ENCODE measurements at places on chromosomes 1 and 21.

DNA sequence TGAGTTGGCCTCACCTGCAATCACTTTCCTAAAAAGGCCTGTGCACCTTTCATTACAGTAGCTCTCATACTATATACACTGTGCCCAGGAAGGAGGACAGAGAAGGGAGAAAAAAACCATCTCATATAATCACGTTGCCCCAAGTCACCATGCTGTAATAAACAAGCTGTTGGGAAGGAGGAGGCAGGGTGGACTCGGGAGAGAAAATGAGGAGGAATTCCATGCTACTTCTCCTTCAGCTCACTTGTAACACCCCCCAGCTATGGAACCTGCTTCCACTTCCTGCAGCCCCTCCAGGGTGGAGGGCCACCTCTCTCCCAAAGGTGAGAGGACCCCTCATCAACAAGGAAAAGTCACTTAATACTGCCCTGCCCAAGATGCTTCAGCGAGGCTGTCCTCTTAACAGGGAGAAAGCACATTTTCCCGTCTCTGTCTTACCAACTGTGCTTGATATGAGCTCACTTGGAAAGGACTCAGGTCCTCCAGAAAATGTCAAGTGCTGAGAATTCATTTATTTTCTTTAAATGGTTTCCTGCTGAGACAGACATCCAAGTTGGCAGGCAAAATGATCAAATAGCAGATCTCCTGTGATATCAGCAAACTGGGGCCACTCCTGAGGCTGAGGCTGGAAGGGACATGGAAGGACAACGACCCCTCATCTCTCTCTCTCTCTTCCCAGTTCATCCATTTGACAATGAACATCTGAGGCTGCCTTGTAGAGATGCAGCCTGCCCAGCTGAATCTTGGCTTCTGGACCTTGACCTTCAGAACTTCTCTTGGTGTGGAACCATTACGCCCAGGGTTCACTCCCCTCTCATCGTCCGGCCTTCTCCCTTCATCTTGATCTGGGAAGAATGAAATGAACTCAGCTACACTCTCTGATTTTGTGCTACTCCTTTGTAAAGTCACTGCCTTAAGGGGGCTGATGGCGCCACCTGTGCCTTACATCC is 54.0 kb downstream of the CAPN9 start:
- DNase-seq, result no peak

DNA sequence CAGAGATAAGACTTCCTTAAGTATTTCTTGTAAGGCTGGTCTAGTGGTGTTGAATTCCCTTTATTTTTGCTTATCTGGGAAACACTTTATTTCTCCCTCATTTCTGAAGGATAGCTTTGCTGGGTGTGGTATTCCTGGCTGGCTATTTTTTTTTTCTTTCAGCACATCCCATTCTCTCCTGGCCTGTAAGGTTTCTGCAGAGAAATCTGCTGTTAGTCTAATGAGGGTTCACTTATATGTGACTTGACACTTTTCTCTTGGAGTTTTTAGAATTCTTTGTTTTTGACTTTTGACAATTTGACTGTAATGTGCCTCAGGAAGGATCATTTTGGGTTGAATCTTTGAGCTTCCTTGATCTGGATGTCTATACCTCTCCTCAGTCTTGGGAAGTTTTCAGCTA is 61.5 kb downstream of the DIPK1A start:
- DNase-seq, result no peak

- no peak for DNase-seq
Measured at GRCh38 chr1:56180520-56181190, 398.7 kb downstream of the PLPP3 start.

- no peak for DNase-seq
Measured at GRCh38 chr1:179870870-179871269, 6.7 kb downstream of the TOR1AIP2 start.

GRCh38 chr1:59183749-59184317 is 113.1 kb upstream of the FGGY start:
- no peak for DNase-seq

DNA sequence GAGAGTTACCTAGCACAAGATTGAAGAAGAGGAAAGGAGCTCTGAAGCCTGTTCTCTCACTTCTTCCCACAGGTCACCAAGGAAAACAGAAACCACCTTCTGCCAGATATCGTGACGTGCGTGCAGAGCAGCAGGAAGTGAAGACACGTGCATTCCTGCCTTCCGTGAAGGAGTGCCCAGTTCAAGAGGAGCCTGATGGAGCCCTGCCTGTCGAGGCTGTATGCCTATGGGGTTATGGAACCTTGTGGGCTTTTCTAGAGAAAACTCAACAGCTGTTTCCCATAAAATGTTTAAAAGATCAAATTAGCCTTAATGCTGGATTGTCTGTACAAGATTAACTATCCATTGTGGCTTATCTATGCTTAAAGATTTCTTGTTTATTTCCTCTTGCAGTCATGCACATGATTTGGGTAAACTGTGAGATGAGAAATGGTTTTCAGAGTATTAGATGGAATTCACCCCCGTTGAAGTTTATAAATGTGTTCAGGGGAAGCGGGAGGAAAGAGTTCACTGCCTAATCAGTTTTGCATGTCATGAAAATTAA is 27.8 kb downstream of the NTPCR start:
- peak; percentile 20 for DNase-seq

DNA sequence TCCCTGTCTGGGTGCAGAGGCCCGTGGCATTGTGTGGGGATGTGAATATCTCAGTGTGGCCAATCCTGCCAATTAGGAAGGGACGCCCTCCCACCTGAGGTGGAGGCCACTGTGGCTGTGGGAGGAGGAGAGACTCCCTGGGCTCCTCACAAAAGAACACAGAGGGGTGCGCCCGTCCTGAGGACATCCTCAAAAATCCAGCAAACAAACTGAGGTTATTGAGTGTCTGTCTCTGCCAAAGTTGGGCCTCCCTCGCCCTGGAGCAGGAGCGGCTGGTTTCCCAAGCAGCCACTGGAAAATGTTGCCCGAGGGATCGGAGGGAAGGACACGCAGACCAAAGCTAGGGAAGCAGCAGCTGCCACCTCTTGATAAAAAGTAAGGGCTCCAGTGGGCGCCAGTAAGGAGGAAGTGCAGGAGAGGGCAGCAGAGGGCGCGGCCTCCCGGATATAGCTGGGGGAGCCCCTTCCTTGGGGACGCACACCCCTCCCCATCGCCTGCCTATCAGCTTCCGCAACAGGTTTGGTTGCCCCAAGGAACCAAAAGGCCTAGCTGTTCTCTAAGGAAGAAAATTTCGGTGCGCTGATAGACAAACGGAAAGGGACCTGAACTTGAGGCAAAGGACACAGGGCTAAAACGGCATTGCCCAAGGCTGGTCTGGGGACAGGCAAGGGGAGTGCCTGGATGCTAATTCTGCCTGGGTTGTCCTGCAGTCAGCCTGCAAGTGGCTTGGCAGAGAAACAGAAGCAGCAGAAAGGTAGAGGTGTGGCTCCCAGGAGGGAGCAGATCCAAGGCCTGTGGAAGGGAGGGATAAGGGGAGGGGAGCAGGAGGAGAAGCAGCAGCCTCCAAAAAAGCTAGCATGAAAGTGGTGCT is 1.7 kb upstream of the GRIK3 start:
- no peak for DNase-seq

DNA sequence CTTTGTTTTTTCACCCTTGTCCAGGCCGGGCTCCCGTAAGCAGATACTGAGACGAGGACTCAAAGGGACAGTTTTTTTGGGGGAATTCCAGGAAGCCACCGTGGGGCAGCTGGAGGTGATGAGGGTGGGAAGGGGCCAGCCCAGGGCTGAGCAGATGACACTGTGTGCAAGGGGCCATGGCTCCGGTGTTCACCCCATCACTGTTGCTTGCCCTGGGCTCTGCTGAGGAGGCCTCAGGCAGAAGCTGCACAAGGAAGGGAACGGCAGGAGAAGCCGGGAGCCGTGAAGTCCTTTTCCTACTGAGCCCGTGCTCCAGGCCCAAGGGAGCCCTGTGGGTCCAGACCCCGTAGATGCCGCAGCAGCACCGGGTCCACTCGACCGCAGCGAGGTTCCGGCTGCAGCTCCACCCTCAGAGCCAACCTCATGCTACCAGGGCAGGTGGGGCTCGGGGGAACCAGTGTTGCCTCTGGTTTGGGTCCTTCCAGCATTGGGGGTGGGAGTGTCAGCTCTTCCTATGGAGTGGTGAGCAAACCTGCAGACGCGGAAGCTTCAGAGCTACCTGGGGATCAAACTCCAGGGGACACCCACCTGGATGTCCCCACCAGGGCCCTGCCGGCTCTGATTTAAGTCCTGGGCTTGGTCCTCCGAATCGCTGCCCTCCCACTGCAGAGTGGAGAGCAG is 4.3 kb upstream of the CALML6 start:
- DNase-seq, result no peak

- DNase-seq, result no peak
Measured at GRCh38 chr1:53023546-53023945, 38.5 kb upstream of the PODN start.

DNA sequence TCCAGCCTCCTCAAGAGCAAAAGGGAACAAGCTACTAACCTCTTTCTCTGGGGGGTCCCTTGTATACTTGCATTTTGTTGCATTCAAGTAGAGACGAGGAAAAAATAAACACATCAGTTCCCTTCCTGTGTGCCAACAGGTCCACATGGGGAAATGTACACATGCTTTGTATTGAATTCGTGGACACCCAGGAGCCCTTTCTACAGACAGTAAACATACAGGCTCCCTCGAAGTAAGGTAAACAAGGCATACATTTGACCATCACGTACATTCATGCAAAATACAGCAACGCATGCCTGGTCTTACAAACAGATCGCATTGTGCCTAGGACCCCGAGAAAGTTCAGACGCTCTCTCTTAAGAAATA is 1.1 kb downstream of the KCND3 start:
- no peak for DNase-seq

DNA sequence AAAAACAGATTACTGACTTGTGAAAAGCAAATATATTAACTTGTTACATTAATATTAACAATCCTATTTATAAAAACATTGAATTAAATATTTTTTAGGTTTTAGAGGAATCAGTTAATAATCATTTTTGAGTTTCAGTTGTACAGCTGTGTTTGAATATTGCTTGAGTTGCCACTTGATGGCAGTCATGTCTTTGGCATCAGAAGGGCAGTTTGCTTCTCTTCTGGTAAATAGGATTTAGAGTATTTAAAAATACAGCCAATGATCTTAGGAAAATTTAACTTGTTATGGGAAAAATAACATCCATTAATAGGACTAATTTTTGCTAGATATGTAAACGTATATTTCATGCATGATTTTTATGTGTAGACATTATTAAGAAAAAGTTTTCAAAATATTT is 234.1 kb downstream of the NCAM2 start:
- no peak for DNase-seq
